NCI-H460 (cell line): ENCODE measurements at places on chromosomes 2 and 18. TPM values are rescaled to one million over a fixed set of nuclear protein-coding genes. Genes with fewer than 3 reads are reported as not detected.

Gene KCNG2
- total RNA-seq, result 5.2 and 6.0 TPM in 2 replicates

Gene ANKRD30BL
- total RNA-seq, result not detected in 2 replicates

Gene PLCD4
- 2.8 and 7.6 TPM in 2 replicates for total RNA-seq

Gene IL1B
- 2.2 and 2.5 TPM in 2 replicates for total RNA-seq

Gene SPC25
- 10.8 and 12.7 TPM in 2 replicates for total RNA-seq

Gene GREB1L
- 1.9 and 2.1 TPM in 2 replicates for total RNA-seq
